Fibroblast of skin of back (primary cell): ENCODE measurements at places on chromosomes 4 and X.
A peak's percentile ranks its signal among the peaks of the same experiment; 100 is the strongest.

DNA sequence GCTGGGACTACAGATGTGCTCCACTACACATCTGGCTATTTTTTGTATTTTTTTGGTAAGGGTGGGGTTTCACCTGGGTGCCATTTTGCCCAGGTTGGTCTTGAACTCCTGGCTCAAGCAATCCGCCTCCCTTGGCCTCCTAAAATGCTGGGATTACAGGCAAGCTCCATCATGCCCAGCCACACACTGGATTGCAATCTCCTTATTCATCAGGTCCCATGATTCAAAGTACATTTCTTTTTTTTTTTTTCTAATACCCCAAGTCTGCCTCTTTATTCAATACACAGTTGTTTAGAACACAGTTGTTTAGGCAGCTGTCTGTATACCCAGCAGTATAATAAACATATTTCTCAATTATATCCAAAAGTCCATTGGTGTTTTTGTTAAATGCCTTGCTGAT is 130.3 kb upstream of the ARSJ start:
- no peak for DNase-seq

DNA sequence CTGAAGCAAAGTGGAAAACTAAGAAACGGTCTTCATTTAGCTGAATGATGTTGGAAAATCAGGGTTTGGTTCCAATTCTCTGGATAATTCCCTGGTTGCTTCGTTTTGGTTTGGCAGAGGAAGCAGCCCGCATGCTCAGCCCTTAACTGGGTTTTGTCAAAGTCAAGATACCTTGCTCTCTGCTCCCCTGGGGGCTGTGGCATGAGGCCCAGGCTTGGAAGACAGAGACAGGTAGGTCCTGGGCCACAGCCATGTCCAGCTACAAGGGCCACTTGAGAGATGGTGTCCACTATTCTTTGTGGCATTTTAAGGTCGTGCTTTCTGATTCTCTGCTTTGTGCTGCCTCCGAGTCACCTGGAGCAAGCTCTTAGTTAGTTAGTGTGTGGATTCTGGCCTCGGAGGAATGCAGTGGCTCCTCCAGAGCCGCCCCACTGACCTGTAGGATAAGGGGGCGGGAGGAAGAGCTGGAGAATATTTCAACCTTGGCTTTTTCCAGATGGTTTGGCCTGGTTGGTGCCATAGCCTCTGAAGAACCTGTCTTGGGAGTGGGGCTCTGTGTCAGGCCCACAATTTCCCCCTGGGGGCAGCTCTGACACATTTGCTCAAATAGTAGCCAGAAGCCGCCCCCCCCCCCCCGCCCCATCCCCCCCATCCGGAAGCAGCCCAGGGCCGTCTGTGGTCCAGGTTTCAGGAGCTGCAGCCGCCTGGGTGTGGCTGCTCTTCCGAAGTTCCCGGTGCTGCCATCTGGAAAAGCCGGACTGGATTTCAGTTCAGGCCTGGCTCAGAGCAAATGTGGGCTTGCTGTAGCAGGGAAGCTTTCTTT is 147.1 kb downstream of the NHS start:
- DNase-seq = peak; percentile 52

- no peak for DNase-seq
These were observed 449.8 kb downstream of the C4orf33 start for GRCh38 chr4:129545599-129546278.

DNA sequence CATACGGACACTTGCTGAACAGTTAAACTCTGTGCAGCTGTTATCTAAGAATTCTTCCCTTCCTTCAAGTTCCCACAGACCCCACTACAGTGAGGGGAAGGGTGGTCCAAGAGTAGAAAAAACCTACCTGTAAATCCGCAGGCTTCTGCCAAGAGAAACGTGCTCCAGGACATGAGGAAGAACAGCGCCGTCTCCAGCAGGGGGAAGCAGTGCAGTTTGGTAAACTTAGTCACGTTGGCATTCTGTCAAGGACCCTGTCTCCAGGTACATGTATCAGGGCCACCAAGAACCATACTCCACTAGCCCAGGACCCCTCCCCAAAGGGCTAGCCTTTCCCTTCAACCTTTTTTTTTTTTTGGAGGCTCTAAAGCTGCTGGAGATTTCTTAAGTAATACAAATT is 79.9 kb downstream of the CHST7 start:
- DNase-seq = no peak

GRCh38 chr4:136562834-136563233 is 969.5 kb downstream of the PCDH18 start:
- DNase-seq = peak; percentile 77
